ENCODE measurements at places on chromosomes 5 and 9.

- H3K27me3 ChIP-seq, result peaks cover 8% of the 10 kb centered on the region
- no peak overlapping the region for H3K27ac ChIP-seq
- no peak overlapping the region for H3K4me3 ChIP-seq
- H3K4me1 ChIP-seq, result no peaks in the 10 kb centered on the region
- DNase-seq, result no peak
Observed at GRCh38 chr5:80516826-80517225, 28.9 kb downstream of the FAM151B start.

- no peak overlapping the region for H3K27ac ChIP-seq
- H3K4me3 ChIP-seq, result no peak overlapping the region
- no peaks in the 10 kb centered on the region for H3K36me3 ChIP-seq
- peaks cover 13% of the 10 kb centered on the region for H3K27me3 ChIP-seq
- no peak for DNase-seq
- no peaks in the 10 kb centered on the region for H3K4me1 ChIP-seq
Observed at GRCh38 chr5:179484201-179484600, 66.2 kb upstream of the RUFY1 start.

DNA sequence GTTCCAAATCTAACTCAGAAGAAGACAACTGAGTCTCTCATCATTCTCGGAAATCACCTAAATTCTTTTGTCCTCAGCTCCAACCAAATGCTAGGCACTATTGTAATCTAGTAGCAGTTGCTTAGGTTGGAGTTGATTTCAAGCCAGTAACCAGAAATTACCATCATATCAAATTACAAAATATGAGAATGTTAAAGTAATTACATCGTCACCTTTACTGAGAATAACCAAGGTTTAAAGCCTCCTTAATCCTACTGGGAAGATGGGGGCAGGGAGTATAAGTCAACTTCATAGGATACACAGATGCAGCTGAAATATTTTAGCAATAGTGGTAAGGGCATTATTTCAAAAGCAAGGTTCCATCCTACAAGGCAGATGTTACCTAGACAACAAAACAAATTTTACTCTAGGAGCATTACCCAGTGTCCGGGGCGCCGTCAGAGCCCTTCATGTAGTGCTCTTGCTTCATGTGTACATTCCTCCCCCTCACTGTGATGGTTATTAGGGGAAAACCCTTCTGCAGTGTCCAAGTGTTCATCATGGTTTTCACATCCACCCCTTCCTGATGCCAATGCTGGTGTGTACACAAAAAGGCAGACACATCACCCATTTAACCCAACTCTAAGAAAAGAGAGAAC lies 19.5 kb downstream of the ERAP1 start:
- peaks cover 16% of the 10 kb centered on the region for H3K4me1 ChIP-seq
- H3K36me3 ChIP-seq, result peaks cover 81% of the 10 kb centered on the region
- no peak overlapping the region for H3K27ac ChIP-seq
- no peak for DNase-seq
- H3K27me3 ChIP-seq, result no peaks in the 10 kb centered on the region
- H3K4me3 ChIP-seq, result no peak overlapping the region

DNA sequence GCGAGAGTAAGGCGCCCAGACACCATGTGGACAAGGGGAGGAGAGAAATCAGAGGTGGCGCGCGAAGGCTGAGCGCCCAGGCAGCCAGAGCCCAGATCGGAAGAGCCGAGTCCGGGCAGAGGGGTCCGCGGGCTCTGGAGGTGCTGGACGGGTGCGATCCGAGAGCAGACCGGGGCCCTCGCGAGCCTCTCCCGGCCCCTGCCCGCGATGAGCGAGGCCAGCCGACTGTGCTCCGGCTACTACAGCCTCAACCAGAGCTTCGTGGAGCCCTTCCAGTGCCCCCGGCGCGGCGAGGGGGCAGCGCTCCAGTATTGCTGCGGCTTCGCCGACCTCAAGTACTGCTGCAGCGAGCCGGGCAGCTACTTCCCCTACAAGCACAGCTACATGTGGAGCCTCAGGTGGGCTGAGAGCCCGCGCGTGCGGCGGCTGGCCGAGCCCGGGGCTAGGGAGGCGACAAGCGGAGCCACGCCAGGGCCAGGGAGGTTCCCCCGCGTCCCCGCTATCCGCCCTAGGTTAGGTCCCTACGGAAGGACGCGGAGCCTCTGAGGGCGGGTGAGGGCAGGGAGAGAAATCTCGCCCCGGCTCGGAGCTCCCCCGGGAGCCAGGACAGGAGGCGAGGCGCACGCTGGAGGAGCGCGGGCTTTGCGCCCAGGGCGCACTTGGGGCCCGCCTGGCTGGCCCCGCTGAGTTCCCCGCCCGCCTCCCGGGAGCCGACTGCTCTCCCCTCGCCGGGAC lies at the start of gene SHISAL2B:
SHISAL2B (plus strand) TSS at position 87 of the 735 bp plus-strand sequence; CDS start at position 208, 121 bp downstream.
- no peak within 1 kb of the TSS for H3K27ac ChIP-seq
- no peak for DNase-seq
- peaks cover 67% of the 10 kb centered on the region for H3K27me3 ChIP-seq
- H3K4me1 ChIP-seq, result peaks cover 9% of the 10 kb centered on the region
- no peaks in the 10 kb centered on the region for H3K36me3 ChIP-seq
- peak within 1 kb of the TSS; percentile 54 for H3K4me3 ChIP-seq

- no peaks in the 10 kb centered on the region for H3K36me3 ChIP-seq
- no peaks in the 10 kb centered on the region for H3K27me3 ChIP-seq
- H3K27ac ChIP-seq, result no peak overlapping the region
- no peaks in the 10 kb centered on the region for H3K4me1 ChIP-seq
- H3K4me3 ChIP-seq, result no peak overlapping the region
Observed at GRCh38 chr5:45639040-45639439, 57.1 kb downstream of the HCN1 start.

DNA sequence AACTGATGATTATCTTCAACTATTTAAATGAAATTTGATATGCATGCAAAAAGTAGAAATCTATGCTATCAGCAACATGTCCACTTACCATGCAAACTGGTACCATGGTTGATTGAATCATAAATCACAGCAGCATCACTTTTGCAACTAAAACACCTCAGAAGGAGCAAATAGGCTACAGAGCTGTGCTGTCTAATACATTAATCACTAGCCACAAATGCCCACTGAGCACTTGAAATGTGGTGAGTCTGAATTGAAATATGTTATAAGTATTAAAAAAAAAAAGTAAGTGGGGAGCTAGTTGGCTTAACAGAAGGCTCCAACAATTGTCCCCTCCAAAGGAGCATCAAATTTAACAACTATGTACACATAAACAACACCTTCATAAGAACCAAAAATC lies 112.5 kb downstream of the FAM114A2 start:
- H3K27ac ChIP-seq, result no peak overlapping the region
- H3K4me1 ChIP-seq, result no peaks in the 10 kb centered on the region
- DNase-seq, result no peak
- peaks cover 56% of the 10 kb centered on the region for H3K27me3 ChIP-seq
- H3K36me3 ChIP-seq, result no peaks in the 10 kb centered on the region
- no peak overlapping the region for H3K4me3 ChIP-seq

DNA sequence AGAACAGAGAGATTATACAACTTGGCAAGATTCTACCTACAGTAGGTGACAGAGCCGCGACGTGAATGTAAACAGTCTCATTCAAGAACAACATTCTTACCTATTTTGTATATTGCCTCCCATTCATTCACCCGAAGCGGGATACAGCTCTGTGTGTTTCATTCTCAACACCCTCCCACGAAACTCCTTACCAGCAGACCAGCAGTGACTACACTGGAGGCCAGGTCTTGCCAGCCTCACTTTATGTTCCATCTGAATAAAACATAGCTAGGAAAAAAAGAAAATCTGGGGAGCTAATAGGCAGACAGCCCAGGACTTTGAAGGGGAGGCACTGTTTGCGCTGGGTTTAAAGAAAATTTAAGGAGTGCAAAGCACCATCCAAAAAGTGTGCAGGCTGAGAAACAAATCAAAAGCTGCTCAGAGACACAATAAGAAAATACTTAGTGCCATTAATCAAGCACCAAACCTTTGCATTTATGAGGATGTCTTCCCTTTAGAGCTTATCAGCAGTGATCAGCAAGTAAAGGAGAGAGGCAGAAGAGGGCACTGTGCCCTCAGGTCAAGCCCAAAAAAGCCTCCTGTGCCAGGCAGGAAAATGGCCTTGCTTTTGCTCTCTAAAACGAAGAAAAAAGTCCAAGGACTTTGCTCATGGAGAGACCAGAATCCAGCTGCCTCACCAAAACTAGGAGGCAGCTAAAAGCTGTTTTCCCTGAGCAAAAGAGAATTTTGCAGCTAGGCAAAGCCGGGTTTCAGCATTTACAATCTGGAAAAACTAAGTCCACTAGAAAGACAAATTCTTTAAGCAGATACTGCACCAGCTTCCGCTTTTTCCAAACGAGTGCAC lies 295.1 kb downstream of the BNC2 start:
- no peaks in the 10 kb centered on the region for H3K4me1 ChIP-seq
- H3K36me3 ChIP-seq, result no peaks in the 10 kb centered on the region
- no peak for DNase-seq
- H3K27ac ChIP-seq, result no peak overlapping the region
- no peaks in the 10 kb centered on the region for H3K27me3 ChIP-seq

GRCh38 chr9:113228130-113228665 lies 6.9 kb downstream of the SLC31A1 start:
- no peak overlapping the region for H3K27ac ChIP-seq
- H3K4me3 ChIP-seq, result no peak overlapping the region
- peaks cover 2% of the 10 kb centered on the region for H3K36me3 ChIP-seq

DNA sequence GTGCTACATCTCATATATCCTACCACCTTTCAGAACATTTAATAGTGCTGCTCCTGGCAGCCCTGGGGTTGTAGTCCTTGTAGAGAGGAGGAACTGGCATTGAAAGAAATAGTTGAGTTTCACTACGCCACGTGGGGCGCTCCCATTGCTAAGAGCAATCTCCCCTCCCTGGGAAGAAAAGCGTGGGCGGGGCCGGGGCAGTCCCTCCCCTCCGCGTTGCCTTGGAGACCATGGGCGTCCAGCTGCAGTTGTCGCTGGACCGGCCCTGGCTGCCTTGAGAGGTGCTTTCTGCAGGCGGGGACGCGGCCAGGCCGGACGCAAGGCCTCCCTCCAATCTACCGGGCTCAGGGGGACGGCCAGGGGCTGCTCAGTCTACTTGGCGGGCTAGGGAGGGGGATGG lies 368 bp upstream of the CCDC180 start:
- no peak for DNase-seq
- H3K36me3 ChIP-seq, result peaks cover 5% of the 10 kb centered on the region
- no peaks in the 10 kb centered on the region for H3K4me1 ChIP-seq
- H3K27ac ChIP-seq, result no peak overlapping the region
- H3K4me3 ChIP-seq, result no peak overlapping the region

DNA sequence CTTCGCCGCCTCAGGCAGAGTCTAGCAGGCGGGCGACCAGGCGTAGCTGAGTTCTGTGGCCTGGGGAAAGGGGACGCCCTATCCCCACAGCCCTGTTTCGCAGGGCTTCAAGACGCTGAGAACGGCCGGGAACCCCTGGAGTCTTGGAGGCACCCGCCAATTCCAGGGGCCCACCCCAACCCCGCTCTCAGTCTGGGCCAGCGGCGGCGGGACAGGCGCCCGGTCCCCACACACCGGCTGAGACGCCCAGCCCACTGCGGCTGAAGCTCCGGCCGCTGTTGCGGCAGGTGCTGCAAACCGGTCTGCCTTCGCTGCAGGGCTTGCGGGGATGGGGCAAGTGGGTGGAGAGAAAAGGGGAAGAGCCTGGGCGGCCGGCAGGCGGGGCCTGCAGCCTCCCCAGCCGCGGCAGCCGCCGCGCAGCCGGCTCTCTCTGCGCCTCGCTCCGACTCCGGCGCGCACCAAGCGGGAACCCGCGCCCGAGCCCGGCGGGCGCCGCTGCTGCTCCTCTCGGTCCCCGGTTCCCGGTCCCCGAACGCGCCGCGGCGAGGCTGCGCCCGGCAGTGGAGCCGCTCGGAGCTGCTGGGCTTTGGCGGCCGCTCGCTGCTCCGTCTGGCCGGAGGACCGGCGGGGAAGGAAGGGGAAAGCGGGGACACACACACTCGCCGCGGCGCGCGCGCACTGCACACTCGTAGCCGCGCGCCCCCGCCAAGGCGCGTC lies at the start of gene PIP5K1B:
PIP5K1B (plus strand) TSS at position 427 of the 717 bp plus-strand sequence. CDS start 117,375 bp downstream, outside the sequence.
- peaks cover 5% of the 10 kb centered on the region for H3K4me1 ChIP-seq
- peaks cover 94% of the 10 kb centered on the region for H3K27me3 ChIP-seq
- no peak for DNase-seq
- H3K27ac ChIP-seq, result no peak within 1 kb of the TSS

DNA sequence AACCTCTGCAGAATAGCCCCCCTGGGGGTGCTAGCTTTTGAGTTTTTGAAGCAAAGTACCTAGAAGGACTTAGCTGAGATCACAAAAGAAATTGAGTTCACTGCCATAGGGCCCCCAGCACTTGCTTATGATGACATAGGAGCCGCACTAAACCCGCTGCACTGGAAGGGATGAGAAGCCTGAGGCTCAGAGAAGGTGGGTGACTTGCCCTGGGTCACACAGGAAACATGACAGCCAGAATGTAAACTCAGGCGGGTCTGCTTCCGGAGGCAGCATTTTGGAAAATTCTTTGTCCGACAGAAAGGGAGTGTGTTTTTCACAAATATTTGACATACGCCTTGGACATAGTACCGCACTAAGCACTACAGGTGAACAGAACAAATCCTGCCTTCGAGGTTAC lies 8.4 kb upstream of the TOR1B start:
- no peak for DNase-seq
- peaks cover 4% of the 10 kb centered on the region for H3K4me1 ChIP-seq
- peaks cover 18% of the 10 kb centered on the region for H3K27me3 ChIP-seq
- H3K27ac ChIP-seq, result no peak overlapping the region
- peaks cover 2% of the 10 kb centered on the region for H3K36me3 ChIP-seq

GRCh38 chr5:54366707-54367106 lies 56.3 kb upstream of the ARL15 start:
- no peak overlapping the region for H3K27ac ChIP-seq
- H3K4me3 ChIP-seq, result no peak overlapping the region
- H3K27me3 ChIP-seq, result peaks cover 55% of the 10 kb centered on the region
- H3K4me1 ChIP-seq, result no peaks in the 10 kb centered on the region
- H3K36me3 ChIP-seq, result no peaks in the 10 kb centered on the region

DNA sequence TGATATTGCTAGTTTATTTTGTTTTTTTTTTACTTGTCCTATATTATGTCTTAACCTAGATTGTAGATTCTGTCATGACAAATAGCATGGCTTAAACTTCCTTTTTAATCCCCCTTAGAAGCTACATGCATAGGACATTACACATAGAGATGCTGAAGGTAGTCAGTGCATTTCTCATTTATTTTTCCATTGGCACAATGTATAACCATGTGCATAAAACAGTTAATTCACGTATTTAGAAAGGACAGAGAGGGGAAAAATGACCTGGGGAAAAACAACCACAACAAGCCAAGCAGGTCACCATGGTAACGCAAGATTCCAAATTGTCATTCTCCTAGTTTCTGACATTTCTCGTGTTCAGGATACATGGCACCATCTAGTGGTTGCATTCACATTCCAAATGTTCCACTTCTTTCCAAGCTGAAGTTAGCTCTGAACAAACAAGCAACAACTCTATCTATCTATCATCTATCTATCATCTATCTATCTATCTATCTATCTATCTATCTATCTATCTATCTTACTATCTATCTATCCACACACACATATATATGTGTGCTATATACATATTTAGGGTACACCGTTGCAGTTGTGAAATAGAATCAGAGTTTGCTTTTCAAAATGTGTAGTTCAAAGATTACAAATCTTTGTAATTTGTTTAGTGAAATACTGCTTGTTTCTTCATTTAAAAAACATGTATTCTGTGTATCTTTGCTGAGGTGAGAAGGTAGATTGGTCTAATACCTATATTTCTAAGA lies 487.2 kb upstream of the ST8SIA4 start:
- DNase-seq, result no peak
- H3K36me3 ChIP-seq, result no peaks in the 10 kb centered on the region
- no peak overlapping the region for H3K27ac ChIP-seq
- H3K4me3 ChIP-seq, result no peak overlapping the region

- no peak overlapping the region for H3K4me3 ChIP-seq
- peaks cover 32% of the 10 kb centered on the region for H3K4me1 ChIP-seq
- no peaks in the 10 kb centered on the region for H3K36me3 ChIP-seq
- H3K27me3 ChIP-seq, result no peaks in the 10 kb centered on the region
- no peak overlapping the region for H3K27ac ChIP-seq
- DNase-seq, result no peak
Observed at GRCh38 chr5:76762484-76762883, 46.6 kb downstream of the F2R start.
